Natural killer cell treated with Interleukin-12 subunit alpha and Interleukin-12 subunit beta and Interleukin-15 and Interleukin-18, amount 100 ng/mL, for 72 hours (primary cell): ENCODE measurements at places on chromosomes 1 and 21. TPM values are rescaled to one million over a fixed set of nuclear protein-coding genes. Genes with fewer than 3 reads are reported as not detected.

The TAS1R1 gene
- not detected for total RNA-seq

- no peak for DNase-seq
Observed at GRCh38 chr21:38170283-38170682, 86.5 kb upstream of the KCNJ15 start.

DNA sequence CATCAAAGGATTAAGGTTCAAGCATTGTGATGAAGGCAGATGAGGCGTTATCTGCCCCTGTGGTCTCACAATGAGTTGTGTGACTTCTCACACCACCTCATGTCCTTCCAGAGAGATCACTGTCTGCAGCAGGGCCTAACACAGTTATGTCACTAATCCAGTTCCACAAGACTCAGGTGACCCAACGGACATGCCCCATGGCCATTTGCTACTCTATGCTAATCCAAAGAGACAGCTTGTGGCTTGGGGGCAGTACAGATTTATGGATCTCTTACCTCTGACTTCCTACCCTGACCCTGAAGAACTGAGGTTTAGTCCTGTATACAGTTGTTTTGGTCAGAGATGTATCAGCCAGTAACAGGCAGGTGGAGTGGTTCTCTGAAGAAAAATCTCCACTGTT is 147.1 kb downstream of the GLUL start:
- no peak for DNase-seq

DNA sequence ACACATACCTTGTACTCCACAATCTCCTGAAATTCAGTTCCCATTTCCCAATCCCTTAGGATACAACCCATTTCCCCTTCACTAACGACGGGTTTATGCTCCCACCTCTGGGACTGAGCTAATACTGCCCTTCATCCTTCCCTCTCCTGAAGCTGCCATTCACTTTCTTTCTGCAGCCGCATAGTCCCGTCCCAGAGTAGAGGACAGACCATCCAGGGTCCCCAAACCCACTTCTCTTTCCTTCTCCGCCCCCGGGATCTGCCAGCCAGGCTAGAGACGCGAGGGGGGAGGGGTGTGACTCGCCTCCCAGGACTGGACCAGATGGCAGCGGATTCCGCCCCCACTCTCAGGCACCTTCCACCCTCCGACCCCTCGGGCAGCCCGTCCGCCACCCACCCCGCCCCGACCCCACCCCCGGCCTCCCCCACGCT is 679 bp downstream of the ABL2 start:
- peak; percentile 63 for DNase-seq

The BTF3L4 gene
- total RNA-seq, result 24.2 TPM

GRCh38 chr1:167526667-167527383 is 8.5 kb upstream of the CD247 start:
- no peak for DNase-seq

DNA sequence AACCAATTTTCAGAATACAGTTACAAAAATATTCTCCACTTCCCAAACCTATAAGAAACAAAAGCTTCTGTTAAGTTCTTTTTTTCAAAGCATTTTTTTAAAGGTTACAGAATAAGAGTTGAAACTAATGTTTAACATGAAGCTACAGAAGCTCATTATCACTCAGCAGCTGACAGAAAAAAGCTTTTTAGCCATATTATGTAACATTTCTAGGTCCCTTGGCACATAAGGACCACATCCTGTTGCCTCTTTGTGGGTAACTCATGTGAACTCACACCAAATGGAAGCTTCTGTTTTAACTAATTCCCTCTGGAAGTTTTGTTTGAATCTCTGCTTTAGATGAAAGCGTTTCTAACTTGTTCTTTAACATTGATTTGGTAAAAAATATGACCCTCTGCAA is 242.5 kb upstream of the TMPRSS15 start:
- DNase-seq, result no peak

- no peak for DNase-seq
Observed at GRCh38 chr1:223039990-223040389, 103.1 kb downstream of the TLR5 start.

The LCE1E gene
- total RNA-seq, result not detected

The CYP4X1 gene
- not detected for total RNA-seq

GRCh38 chr1:210360852-210361477 is 32.3 kb downstream of the HHAT start:
- DNase-seq, result no peak

The PLEKHA6 gene
- total RNA-seq, result 0.17 TPM

- DNase-seq, result no peak
Observed at GRCh38 chr1:113747376-113747775, 11.9 kb downstream of the PHTF1 start.

- no peak for DNase-seq
Observed at GRCh38 chr1:23114424-23115079, 54.1 kb downstream of the LUZP1 start.

The OVAAL gene
- total RNA-seq, result not detected

DNA sequence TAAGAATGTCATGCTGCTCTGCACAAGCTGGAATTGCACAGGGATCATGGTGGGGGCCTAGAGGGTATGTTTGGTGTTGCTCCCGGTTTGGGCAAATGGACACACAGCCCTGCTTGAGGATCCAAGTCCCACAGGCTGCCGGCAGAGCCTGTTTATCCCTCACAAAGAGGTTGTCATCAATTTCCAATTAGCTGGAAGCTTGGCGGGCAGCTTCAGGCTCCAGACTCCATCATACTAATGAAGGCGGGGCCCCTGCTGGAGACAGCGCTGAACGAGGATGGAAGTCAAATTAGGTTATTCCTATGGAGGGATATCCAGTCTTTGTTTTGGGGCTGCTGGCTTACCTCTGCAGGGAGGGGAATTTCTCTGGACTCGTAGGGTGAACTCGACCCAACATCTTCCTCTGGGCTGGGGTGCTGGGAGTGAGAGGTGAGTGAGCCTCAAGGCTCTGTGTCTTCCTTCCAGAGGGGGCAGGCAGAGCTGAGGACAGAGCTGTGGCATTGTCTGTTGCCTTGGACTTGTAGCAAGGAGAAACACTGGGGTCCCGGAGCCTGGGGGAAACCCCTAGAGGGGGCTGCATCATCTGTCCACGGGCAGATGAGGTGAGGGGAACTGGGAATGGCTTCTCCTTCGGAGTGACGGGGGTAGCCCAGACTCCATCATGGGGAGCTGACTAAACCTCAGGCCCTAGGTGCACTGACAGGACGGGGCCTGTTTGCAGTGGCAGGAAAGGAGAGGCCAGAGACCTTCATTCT is 24.9 kb upstream of the PARP1 start:
- no peak for DNase-seq

The AZIN2 gene
- 4.4 TPM for total RNA-seq

The MSH4 gene
- 0.19 TPM for total RNA-seq

- no peak for DNase-seq
Observed at GRCh38 chr1:119480175-119480574, 26.8 kb upstream of the HSD3B1 start.

GRCh38 chr1:61552630-61553305 is 172.2 kb downstream of the TM2D1 start:
- no peak for DNase-seq

DNA sequence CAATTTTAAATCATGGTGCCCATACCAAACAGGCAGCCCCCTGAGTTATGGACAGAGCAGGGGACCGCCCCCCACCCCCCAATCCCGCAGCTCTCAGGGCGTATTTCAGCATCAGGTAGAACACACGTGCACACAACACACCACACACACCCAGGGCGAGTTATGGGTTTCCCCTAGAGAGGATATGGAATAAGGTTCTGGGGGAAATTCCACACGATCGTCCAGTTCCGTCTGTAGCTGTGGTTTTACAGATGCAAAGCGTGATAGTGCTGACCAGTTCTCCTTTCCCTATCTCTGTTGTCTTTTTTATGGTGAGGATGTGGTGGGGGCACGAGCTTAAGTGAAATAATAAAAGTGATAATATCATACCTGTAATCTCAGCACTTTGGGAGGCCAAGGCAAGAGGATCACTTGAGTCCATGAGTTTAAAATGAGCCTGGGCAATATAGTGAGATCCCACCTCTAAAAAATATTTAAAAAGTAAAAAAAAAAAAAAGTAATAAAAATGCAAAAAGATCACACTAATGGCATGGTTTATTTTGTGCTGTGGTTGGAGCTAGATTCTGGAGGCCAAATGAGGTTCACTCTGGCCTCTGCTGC is 25.1 kb downstream of the C2CD2 start:
- DNase-seq, result no peak

DNA sequence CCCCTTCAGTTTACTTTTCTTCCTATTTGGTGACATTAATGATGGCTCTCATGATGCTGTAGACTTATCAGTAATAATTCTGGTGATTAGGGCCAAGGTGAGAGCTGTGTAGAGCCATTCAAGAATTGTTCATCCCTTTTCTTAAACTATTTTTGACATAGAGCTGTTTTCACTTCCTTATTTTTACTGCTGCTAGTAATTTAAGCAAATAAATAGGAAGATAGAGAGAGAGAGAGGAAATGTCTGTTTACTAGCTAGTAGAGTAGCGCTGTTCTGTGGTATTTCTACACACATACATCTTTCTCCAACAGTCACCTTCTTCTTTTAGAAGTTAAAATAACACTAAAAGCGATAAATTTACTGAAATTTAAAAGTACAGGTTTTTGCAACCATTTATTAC is 678.0 kb upstream of the ZP4 start:
- DNase-seq, result no peak
